Effector CD8-positive, alpha-beta T cell (primary cell): ENCODE measurements at places on chromosomes 2 and 18.

DNA sequence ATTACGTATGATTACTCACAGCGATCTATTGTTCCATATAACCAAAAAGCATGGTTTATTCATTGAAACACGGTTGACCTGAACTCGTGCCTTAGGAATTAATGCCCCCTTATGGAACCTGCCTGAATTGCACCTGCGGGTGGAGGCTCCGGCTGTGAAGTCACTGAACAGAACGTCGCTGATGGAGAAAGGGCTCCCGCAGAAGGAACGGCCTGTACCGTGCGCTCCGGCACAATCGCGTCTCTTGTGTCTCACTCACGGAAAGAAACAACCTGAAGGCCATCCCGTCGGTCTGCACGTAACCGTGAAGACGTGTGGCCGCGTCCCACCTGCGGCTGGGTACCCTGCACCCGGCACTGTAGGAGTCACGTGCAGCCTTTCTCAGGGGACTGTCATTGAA lies 133.1 kb downstream of the NFATC1 start:
- DNase-seq: peak; percentile 53

- no peak for DNase-seq
These were observed 77.1 kb upstream of the CD302 start for GRCh38 chr2:159875083-159875482.

- DNase-seq: no peak
These were observed 9.1 kb upstream of the SAP130 start for GRCh38 chr2:128036748-128037607.

DNA sequence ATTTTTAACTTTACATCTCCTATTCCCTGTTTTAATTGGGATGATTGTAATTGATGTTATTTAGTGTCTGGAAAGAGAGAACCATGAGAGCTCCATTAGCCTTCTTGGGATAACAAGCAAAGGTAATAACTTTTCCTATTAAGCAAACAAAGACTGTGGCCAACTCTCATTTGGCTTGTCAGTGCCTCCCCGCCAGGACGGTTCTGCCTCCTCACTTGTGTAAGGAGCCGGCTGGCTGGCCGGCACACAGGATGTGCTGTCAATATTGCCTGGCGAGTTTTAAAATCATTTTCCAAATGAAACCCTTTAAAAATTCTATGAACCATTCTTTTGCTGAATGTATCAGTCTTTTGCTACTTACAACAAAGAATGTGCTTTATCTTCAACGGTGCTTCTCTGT lies 898.3 kb downstream of the CPS1 start:
- no peak for DNase-seq

GRCh38 chr2:165369131-165369897 lies 100.2 kb upstream of the CSRNP3 start:
- no peak for DNase-seq

GRCh38 chr2:145380436-145381017 lies 860.6 kb upstream of the ZEB2 start:
- no peak for DNase-seq

DNA sequence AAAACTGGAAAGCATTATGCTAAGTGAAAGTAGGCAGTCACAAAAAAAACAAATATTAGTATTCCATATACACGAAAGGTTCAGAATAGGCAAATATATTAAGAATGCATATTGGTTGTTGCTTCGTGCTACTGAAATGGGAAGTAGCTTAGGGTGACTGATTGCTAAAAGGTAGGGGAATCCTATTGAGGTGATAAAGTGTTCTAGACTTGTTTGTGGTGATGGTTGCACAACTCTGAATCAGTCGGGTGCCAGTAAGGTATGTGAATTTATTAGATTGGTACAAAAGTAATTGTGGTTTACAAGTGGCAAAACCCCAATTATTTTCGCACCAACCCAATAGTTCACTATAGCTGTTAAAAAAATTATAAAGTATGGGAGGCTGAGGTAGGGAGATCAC lies 20.7 kb downstream of the USP34 start:
- DNase-seq: no peak

DNA sequence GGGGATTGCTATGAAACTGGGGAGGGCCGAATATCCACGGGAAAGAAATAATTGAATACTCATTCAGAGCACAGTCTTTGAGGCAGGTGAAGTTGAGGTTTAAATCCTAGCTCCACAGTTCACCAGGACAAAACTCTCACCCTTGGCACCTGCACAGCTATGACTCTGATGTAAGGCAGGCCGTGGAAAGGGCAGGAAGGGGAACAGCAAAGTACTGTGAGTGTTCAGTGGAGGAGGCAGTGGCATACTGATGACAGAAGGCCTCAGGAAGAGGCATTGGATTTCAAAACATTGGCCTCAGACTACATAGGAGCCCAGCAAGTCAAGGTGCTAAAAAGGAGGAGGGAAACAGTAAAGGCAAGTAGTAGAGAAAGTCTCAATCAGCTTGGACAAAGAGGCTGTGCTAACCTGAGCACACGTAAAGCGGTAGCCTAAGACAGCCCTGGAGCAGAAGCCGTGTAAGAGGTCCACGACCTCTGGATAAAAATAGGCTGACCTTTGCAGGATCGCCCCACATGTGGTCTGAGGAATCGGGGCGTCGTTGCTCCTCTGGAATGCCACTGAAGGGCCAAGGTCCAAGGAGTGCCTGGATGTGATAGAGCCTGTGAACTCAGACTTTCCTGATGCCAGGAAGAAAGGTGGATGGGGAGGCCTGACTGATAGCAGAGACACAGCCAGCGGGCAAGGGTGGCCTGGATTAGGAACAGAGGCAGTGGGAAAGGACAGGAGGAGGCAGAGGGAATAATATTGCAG lies 243.6 kb downstream of the PID1 start:
- DNase-seq: no peak

DNA sequence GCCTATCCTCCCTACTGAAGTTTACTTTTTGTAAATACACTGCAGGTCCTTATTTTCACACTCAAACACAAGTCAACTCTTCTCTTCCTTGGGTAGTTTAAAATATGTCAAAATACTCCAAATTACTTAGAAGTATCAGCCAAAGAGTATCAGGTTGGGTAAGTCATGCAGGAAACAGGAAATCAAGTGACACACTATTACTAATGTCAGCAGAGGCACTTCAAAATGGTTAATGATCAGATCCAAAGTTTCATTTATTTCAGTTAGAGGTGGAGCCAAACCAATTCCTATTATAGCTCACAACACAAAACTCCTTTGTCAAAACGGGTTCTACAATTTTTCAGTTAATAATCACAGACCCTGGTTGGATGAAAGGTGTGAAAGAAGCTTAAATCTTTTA lies 54.2 kb downstream of the DLGAP1 start:
- DNase-seq: no peak

DNA sequence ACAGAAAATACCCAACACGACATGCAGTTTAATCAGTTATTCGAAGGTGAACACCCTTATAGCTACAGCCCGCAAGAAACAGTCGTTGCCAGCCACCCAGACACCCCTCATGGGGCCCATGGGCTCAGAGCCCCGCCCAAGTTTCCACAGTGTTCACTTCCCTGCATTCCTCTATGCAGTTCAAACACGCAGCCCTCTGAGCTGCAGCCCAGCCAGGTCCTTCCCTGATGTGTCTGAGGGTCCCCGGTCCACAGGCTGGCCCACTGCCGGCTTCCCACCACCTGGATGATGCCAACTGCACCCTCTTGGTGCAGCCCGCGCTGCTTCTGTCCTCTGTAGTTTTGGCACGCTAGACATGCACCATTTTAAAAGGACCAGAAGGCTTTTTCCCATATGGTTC lies 87.4 kb downstream of the ZNF516 start:
- no peak for DNase-seq

DNA sequence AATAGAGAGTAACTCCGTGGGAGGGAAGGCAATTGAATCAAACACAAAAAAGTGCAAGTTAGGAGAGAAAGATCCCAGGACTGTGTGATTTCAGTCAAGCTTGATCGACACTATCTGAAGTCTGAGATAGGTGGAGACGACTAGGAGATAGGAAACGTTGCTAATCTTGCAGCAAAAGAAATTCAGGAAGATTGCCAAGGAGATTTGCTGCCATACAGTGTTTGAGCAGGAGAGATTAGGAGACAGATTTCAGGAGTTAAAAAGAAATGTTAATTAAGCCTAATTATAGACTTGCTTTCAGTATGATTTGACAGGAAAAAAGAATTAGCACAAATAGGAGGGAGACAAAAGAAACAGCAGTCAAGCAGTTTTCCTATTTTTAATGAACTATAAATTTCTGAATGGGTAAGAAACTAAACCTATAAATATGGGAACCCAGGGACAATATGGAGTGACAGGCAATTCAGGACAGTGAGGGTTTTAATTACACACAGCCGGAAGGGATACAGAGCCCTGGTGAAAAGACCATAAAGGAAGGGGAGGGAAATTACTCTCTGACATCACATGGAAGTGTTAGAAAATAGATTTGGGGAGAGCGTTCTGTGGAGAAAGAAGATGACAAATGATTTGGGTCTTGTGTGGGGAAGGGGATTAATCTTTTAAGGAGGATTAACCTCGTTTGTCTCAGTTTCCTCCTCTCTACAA lies 72.6 kb downstream of the SUCLG1 start:
- DNase-seq: no peak

GRCh38 chr18:75678627-75679026 lies 251.1 kb upstream of the SMIM21 start:
- DNase-seq: no peak

DNA sequence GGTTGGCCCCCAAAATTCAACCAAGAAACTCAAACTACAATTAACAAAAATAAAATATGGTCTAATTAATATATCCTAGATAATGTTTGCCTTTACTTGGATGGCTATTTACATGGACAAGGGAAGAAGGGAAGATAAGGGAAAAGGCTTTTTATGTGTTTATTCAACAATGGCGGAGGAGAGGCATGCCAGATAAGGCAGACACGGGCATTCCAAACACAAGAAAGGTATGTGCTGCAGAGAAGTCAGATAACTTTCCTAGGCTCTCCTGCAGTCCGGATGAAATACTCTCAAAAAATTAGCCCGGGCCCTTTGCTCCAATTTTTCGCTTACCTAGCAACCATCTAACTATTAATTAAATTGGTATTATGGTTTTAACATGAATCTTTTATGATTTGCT lies 5.1 kb upstream of the TTR start:
- DNase-seq: no peak

GRCh38 chr18:55307505-55307904 lies 280.5 kb downstream of the TCF4 start:
- no peak for DNase-seq

GRCh38 chr2:23639406-23639982 lies 254.5 kb downstream of the KLHL29 start:
- DNase-seq: no peak

GRCh38 chr2:66576561-66577320 lies 141.8 kb downstream of the MEIS1 start:
- DNase-seq: no peak

DNA sequence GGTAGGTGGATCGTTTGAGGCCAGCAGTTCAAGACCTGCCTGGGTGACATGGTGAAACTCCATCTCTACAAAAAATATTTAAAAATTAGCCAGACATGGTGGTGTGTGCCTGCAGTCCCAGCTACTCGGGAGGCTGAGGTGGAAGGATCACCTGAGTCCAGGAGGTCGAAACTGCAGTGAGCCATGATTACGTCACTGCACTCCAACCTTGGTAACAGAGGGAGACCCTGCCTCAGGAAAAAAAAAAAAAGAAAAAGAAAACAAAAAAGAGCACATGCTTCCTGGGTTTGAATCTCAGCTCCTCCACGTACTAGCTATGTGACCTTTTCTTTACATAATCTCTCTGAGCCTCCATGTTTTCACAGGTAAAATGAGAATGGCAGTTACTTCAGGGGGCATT lies 107.5 kb upstream of the STPG4 start:
- DNase-seq: no peak

DNA sequence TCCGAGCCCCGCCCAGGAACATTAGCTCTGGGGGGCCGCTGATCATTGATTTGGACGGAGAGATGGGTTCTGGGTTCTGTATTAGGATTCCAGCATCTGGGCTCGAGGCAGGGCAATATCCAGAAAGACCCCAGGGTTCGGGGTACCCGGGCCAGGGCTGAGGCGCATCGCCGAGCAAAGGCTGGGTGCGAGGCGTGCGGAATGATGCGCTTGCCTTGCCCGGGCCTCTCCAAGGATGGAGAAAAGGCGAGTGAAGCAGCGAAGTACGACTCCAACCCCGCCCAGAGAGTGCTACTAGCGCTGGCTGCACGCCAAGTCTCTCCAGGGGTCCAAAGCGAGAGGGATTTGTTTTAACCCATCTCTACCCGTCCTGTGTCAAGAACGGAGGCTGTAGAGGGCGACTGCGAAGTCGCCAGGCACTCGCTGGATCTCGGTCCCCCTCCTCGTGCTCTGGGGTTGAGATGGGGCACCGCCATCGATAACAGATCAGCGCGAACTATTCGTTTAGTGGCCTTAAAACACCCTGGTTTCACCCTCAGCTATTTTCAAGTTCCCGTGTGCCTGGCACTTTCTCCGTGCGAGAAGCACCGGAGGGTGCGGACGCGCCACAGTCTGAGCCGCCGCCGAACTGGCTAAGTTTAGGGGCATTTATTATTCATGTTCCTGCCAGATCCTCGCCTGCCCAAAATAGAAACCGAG lies 1.9 kb downstream of the ADCYAP1 start:
- DNase-seq: no peak

DNA sequence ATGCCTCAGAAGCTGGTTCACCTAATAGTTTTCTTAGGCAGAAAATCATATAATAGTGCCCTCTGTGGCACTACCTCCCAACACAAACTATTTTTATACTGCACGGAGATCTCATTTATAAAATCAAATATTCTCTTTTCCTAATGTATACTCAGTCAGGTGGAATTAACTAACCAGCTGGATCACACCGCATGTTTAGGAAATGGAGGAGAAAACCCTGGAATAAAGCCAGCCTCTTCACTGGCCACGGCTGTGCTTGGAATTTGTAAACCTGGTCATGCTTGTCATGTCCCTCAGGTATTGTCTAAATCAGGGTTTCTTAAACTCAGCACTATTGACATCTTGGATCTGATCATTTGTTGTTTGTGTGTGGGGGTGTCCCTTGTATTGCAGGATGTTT lies 85.6 kb downstream of the DOCK10 start:
- no peak for DNase-seq

DNA sequence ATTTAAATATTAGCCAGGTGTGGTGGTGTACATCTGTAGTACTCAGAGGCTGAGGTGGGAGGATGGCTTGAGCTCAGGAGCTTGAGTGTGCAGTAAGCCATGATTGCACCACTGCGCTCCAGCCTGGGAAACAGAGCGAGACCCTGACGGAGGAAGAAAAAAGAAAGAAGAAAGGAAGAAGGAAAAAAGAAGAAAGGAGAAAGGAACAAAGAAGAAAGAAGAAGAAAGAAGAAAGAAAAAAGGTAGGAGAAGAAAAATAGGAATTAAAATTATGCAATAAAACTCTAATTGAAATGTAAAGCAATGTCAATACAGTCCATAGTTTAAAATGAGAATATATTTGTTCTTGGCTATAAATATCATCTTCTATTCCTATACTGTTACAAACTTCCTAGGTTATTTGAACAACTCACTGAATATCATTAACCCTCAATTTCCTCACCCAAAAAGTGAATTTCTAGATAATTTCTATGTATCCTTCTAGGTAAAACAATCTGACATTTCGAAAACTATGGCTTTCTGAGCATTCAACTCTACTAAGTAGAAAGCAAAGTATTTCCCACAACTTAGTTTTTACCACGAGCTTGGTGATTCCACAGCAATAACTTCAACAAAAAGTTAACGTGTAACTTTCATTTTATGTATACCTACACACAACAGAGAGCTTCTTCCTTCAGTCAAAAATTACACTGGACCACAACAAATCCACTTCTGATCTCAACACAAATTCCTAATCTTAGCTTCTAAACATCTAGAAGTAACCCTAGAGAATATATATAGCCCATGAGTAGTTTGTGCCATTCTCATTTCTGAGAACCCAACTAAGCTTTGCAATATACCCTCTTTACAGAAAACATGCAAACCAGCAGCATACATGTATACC lies 19.7 kb downstream of the LPIN2 start:
- DNase-seq: no peak
